Retina (tissue), 1 donor: ENCODE measurements at places on chromosomes 7 and 10.

DNA sequence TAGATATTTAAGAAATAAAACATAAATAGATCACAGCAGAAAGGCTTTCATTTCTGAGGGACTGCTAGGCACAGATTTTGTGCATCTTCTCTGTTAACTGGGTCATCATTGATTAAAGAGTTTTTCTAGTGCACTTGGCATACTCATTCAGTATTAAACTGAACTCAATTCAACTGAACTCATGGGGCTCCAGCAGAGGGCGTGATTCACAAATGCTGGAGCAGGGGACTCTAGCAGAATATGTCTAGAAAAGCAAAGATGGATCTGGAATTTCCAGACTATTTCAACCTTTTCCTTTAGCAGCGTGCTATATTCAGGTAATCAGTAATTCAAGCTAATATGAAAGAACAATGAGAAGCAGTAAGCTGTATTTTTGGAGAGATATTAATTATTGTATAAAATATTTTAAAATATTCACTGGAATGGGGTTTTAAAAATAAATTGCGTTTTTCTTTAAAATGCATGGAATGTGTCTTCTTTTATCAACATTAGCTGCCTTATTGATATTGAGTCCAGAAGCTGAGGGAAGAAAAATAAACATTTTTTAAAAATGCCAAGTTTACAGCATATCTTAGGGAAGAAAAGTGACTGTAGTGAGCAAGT, 296.8 kb upstream of the CACNA2D1 start:
- no peak for DNase-seq

GRCh38 chr10:7477538-7478334, 66.9 kb upstream of the SFMBT2 start:
- DNase-seq: no peak

DNA sequence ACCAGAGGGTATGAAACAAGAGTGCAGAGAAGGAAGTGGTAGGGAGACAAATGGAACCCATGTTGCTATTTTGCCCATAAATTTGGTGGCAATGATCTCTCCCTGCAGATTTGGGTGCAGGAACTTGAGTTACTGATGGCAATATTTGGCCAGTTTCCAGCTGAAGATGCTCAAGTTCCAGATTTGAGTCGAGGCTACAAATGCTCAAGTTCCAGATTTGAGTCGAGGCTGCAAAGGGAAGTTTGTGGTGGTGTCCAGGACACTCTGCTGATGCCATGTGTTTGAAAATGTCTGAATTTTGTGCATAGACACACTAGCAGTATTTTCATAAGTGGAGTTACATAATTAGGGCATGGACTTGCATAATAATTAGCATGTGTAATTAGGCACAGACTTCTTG, 40.8 kb downstream of the TBXAS1 start:
- DNase-seq: no peak

DNA sequence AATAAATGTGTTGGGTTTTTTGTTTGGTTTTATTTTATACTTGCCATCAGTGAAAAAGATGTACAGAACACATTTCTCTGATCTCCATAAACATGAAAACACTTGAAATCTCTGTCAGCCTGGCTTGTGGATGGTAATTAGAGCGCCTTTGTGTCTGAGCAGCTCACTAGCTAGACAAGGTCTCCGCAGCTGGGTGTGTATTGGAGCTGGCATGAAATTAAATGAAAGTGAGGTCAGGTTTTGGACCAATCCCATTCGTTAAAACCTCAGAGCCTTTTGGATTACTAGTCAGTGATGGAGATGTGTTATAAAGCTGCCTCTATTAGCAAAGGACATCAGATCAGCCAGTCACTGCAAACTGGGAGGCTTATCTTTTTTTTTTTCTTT, 2.7 kb downstream of the FRAT1 start:
- peak; percentile 62 for DNase-seq
